ENCODE measurements at places on chromosomes 5 and 9.
A peak's percentile ranks its signal among the peaks of the same experiment; 100 is the strongest.

- no peak for DNase-seq
Observed at GRCh38 chr5:37044120-37044519, 167.6 kb downstream of the NIPBL start.

DNA sequence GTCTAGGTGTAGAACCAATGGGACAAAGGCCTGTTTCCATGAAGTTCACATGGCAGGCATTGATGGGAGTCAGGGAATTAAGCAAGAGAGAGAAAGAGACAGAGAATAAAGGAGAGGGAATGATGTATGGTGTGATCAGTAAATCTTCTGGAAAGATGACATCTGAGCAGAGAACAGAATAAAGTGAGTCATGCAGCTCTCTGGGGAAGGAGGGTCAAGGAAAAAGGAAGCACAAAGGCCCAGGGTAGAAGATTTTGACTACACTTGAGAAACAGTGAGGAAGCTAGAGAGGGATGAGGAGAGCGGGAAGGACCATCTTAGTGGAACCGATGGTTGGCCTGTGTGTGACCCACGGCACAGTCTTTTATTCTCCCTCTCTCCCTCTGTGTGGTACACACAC, 425.9 kb downstream of the SPOCK1 start:
- DNase-seq: peak; percentile 42

- no peak for DNase-seq
Observed at GRCh38 chr9:108412755-108413154, 443.0 kb downstream of the ACTL7B start.

- peak; percentile 90 for DNase-seq
Observed at GRCh38 chr5:16809395-16810207, 126.5 kb downstream of the MYO10 start.

- DNase-seq: no peak
Observed at GRCh38 chr5:36237751-36238150, 4.0 kb downstream of the NADK2 start.

GRCh38 chr9:104071589-104071988, 22.5 kb upstream of the SMC2 start:
- DNase-seq: no peak

DNA sequence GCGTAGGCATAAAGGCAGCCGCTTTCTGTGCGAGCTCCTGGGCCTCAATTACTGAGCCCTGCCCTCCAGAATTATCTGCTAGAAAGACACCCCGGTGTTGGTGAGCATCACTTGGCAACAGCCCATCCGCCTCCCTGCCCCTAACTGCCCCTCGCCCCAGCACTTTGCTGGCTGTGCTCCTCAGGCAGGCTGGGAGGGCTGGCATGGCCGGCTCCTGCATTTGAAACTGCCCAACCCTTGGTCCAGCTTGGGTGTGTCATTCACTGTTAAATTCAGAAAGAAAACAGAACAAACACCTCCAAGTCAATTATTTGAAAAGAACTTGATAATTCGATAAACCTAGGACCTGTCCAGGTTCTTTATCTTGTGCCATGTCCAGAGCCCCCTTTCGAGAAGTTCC, 334.2 kb downstream of the IRX2 start:
- no peak for DNase-seq

- DNase-seq: no peak
Observed at GRCh38 chr5:179121667-179122111, 61.5 kb downstream of the ZNF354C start.

GRCh38 chr5:66249920-66250319, 105.8 kb downstream of the SREK1 start:
- DNase-seq: no peak

DNA sequence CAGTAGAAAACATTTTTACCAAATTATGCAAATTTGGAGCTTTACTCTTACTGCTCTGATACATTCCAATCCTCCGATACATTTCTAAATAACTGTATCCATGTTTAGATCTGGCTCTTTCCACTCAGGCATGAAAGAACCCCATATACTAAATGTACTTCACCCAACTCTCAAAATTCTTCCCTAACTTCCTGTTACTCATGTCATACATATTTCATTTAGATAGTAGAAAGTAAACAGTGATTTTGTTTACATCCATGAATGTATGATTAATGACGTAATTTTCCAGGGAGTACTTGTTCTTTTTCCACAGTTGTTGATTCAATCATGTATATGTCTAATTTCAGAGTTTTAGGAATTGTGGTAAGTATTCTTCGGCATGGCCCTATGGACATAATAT, 1426.5 kb upstream of the C9orf72 start:
- DNase-seq: no peak

DNA sequence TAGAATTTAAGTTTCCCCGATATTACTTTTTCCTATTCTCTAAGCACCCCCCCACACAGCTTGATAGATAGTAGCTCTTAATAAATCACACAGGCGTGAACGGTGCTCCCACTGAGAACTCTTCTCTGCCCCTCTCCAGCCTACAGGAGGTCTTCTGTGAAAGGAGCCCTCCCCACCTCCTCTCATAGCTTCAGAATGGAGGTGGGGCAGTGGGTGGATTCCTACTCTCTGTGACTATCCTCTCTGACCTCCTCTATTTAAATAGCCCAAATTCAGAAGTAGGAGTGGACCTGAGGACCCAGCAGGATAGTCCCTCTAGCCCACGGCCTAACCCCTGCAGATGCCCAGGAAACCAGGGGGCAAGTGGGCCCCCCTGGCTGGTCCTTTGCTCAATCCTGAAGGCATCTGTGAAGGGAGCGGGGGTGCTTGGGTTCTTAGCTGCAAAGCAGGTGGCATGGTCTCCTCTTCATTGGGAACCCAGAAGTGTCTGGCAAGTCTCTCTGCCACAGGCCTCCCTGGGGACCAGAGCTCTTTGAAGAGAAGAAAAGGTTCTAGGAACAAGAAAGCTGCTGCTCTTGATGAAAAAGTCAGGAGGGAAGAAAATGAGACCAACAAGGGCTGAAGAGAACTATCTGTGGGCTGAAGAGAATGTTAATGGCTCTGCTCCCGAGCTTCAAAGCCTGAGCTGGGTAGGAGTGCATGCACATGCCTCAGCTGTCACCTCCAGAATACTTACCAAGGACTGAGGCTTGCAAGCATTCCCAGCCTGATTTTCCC, 21.1 kb upstream of the HSPA9 start:
- no peak for DNase-seq

All from AG08395 (cell line).